ENCODE measurements at places on chromosomes 1 and 21. TPM values are rescaled to one million over a fixed set of nuclear protein-coding genes. Genes with fewer than 3 reads are reported as not detected.

Gene PEAR1
- total RNA-seq, result 4.2 TPM

Gene IQCC
- 2.5 TPM for total RNA-seq

Gene RGSL1
- total RNA-seq, result not detected

Gene PTAFR
- total RNA-seq, result 4.5 TPM

Gene SPRR3
- total RNA-seq, result not detected

Gene GJA8
- total RNA-seq, result not detected

Gene MYBPHL
- total RNA-seq, result not detected

Gene GJA9
- not detected for total RNA-seq

Gene RAB25
- not detected for total RNA-seq

Gene PRAMEF25
- not detected for total RNA-seq

Gene BACE2
- total RNA-seq, result 52.8 TPM

Gene DCDC2B
- not detected for total RNA-seq

Gene BARHL2
- total RNA-seq, result not detected

Gene C1orf198
- total RNA-seq, result 42.1 TPM

Gene PDE4DIP
- total RNA-seq, result 29.6 TPM

Gene RGS13
- 0.36 TPM for total RNA-seq

Gene LCE1F
- not detected for total RNA-seq

Gene CRABP2
- 7.5 TPM for total RNA-seq

Gene LPAR3
- not detected for total RNA-seq

Gene LCA5L
- 1.1 TPM for total RNA-seq

Gene TRIM63
- total RNA-seq, result 0.81 TPM

Gene CLCA1
- total RNA-seq, result not detected

Gene C1orf94
- total RNA-seq, result not detected

All from sigmoid colon (tissue), 7 donors.